Epithelial cell of proximal tubule (primary cell): ENCODE measurements at places on chromosomes 16 and 17.

- peak; percentile 38 for DNase-seq
Observed at GRCh38 chr16:54286366-54287130, at the start of gene IRX3. Gene IRX3 (minus strand): TSS chr16:54286787. CDS start chr16:54286050, 737 bp downstream.

- DNase-seq: no peak
Observed at GRCh38 chr16:87284183-87284582, 33.0 kb downstream of the C16orf95 start.

DNA sequence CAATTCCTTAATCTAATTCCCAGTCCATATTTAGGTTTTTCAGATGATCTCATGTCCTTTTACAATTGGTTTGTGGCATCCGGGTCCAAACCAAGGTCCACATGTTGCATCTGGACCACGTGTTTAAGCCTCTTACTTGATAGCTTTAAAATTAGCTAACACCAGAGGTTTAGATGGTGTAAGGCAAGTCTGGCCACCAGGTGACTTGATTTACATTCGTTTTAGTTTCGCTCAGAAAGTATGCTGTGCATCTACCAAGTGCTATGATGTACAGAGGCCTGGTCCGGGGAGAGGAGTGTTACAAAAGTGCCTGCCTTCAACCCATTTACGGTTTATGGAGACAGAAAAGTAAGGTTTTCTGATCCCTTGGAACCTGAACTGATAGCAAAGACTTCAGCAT lies 878 bp upstream of the DNAJA2 start:
- DNase-seq: no peak

- DNase-seq: no peak
Observed at GRCh38 chr17:40178660-40179059, 1.4 kb downstream of the RAPGEFL1 start.
